Gastrocnemius medialis (tissue), 4 donors: ENCODE measurements at places on chromosomes 4 and X. TPM values are rescaled to one million over a fixed set of nuclear protein-coding genes. Genes with fewer than 3 reads are reported as not detected.

Gene CLTRN
- 0.26 TPM for total RNA-seq

GRCh38 chrX:132209527-132209926, 9.7 kb downstream of the RAP2C start:
- H3K4me3 ChIP-seq = no peak overlapping the region
- peaks cover 35% of the 10 kb centered on the region for H3K4me1 ChIP-seq
- no peak overlapping the region for H3K27ac ChIP-seq

- no peaks in the 10 kb centered on the region for H3K36me3 ChIP-seq
- H3K27me3 ChIP-seq = no peaks in the 10 kb centered on the region
- H3K4me1 ChIP-seq = peaks cover 3% of the 10 kb centered on the region
- peak overlapping the region; percentile 34 for H3K27ac ChIP-seq
These were observed 169.9 kb upstream of the RBPJ start for GRCh38 chr4:26150948-26151347.

DNA sequence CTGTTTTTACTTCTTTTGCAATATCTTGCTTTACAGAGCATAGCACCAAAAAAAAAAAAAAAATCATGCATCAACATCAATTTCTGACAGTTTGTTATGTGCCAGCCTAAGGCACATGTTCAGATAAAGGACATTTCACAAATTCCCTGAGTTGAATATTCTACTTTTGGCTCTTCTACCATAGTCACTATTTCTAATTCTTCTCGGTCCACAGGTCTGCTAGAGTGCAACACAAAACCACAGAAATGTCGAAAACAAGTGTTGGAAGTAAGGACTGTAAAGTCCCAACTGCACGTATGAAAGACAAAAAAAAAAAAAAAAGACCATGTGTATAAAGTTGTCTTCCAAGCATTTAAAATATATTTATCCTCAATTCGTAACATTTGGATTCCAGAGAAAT, 494.2 kb upstream of the INTU start:
- H3K27ac ChIP-seq = no peak overlapping the region
- H3K36me3 ChIP-seq = no peaks in the 10 kb centered on the region
- no peak overlapping the region for H3K4me3 ChIP-seq
- no peak for DNase-seq

- H3K4me3 ChIP-seq = no peak overlapping the region
- no peak for DNase-seq
- H3K27me3 ChIP-seq = no peaks in the 10 kb centered on the region
- no peaks in the 10 kb centered on the region for H3K36me3 ChIP-seq
These were observed 248.3 kb upstream of the KLF3 start for GRCh38 chr4:38415682-38416081.

DNA sequence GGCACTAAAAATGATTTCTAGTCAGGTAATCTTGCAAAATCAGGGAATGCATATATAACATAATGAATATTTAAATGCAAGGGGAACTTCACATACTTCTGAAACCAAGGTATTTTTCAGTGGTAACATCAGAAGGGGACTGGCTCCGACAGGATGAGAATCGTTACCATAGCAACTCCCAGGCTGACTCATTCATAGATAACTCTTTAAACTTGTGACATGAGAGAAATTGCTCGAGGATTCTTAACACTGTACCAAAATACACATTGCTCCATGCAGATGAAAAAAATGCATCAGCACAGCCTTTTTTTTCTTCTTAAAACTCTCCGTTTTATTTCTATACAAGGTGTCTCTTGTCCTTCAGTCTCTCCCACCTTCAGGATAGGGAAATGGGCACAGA, 114.3 kb downstream of the GABRB1 start:
- no peak for DNase-seq
- no peak overlapping the region for H3K27ac ChIP-seq
- H3K36me3 ChIP-seq = no peaks in the 10 kb centered on the region
- no peaks in the 10 kb centered on the region for H3K4me1 ChIP-seq
- no peak overlapping the region for H3K4me3 ChIP-seq

Gene C4orf51
- total RNA-seq = not detected

GRCh38 chr4:167774646-167775045, 317.7 kb upstream of the ANXA10 start:
- no peaks in the 10 kb centered on the region for H3K27me3 ChIP-seq
- H3K4me3 ChIP-seq = no peak overlapping the region
- no peaks in the 10 kb centered on the region for H3K36me3 ChIP-seq
- H3K27ac ChIP-seq = no peak overlapping the region
- H3K4me1 ChIP-seq = no peaks in the 10 kb centered on the region

DNA sequence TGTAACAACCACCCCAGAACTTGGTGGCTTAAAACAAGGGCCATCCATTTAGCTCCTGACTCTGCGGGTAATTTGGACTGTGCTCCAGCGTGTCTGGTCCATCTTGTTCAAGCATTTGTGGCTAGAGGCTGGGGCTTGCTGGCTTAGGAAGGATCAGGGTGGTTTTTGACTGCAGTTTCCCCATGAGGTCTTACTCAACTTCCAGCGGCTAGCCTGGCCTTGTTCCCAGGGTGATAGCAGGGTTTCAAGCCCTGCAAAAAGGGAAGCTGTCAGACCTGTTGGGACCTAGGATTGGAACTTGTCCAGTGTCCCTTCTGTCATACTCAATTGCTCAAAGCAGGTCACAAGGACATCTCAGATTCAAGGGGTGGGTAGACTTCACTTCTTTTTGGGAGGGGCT, 205.9 kb downstream of the STIM2 start:
- no peaks in the 10 kb centered on the region for H3K36me3 ChIP-seq
- H3K4me1 ChIP-seq = no peaks in the 10 kb centered on the region
- H3K27ac ChIP-seq = no peak overlapping the region

Gene ENOX2
- 7.9 TPM for total RNA-seq

GRCh38 chrX:45823536-45823935, 622.9 kb upstream of the DIPK2B start:
- H3K4me3 ChIP-seq = no peak overlapping the region
- H3K36me3 ChIP-seq = no peaks in the 10 kb centered on the region
- no peaks in the 10 kb centered on the region for H3K4me1 ChIP-seq
- H3K27me3 ChIP-seq = no peaks in the 10 kb centered on the region
- no peak for DNase-seq

DNA sequence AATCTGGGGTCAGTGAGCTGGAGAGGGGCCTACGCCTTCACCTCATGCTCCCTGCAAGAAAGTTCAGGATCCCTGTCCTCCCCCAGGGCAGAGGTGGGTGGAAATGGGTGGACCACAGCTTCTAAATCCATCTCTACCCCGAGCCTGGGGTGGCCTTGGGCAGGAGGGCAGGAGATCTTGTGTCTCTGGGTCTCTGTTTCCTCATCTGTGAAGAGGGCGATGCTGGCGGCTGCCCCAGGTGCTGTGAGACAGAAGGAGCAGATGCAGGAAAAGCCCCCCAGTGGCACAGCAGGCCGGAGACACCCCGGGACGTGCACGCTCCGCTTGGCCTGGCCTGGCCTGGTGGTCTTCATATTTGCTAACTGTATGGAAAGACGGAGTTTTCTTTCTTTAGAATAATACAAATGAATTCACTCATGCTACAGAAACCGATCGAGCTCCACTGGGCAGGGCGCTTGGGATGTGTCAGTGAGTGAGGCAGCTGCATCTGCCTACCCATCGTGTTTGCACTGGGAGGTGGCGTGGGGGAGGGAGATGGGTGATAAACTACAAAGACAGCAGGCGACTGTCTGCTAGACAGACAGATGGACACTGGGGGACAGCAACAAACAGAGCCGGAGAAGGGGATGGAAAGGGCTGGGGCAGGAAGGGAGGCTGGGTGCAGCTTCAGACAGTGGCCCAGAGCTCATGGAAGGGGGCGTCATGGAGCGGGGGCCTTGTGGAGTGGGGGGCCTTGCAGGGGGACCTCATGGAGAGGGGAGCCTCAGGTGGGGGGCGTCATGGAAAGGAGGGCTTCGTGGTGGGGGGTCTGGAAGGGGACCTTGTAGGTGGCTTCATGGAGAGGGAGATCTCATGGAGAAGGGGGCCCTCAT, 136.2 kb downstream of the CPZ start:
- no peaks in the 10 kb centered on the region for H3K36me3 ChIP-seq
- H3K27ac ChIP-seq = no peak overlapping the region
- H3K27me3 ChIP-seq = peaks cover 18% of the 10 kb centered on the region
- DNase-seq = no peak
- no peaks in the 10 kb centered on the region for H3K4me1 ChIP-seq

DNA sequence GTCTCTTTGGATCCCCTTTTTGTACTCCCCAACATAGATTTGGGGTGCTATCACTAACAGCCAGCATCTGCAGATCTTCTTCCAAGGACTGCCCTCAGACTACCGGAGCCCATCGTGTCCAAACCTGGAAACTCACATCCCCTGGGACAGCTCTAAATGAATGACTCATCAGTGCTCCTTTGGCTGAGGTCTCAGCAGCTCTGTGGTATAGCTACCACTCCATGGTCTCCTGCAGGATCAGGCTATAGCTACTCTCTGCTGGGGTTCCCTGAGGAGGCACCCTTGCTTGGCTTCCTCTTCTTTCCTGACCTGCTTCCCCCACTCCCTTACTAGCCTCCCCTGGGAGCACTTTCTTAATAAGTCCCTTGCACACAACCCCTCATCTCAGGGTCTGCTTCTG, 97.5 kb upstream of the PRPS2 start:
- no peak overlapping the region for H3K4me3 ChIP-seq
- DNase-seq = no peak
- no peak overlapping the region for H3K27ac ChIP-seq
- no peaks in the 10 kb centered on the region for H3K4me1 ChIP-seq

Gene NEUROG2
- not detected for total RNA-seq

- no peaks in the 10 kb centered on the region for H3K27me3 ChIP-seq
- H3K27ac ChIP-seq = no peak overlapping the region
- H3K4me1 ChIP-seq = no peaks in the 10 kb centered on the region
These were observed 102.3 kb downstream of the WWC2 start for GRCh38 chr4:183201331-183201730.

- H3K4me3 ChIP-seq = no peak overlapping the region
- no peak overlapping the region for H3K27ac ChIP-seq
- H3K36me3 ChIP-seq = no peaks in the 10 kb centered on the region
- no peak for DNase-seq
- H3K27me3 ChIP-seq = no peaks in the 10 kb centered on the region
These were observed 33.1 kb downstream of the TET2 start for GRCh38 chr4:105179539-105180401.

GRCh38 chr4:1982124-1983052, 26.4 kb downstream of the NELFA start:
- H3K4me1 ChIP-seq = no peaks in the 10 kb centered on the region
- H3K27ac ChIP-seq = no peak overlapping the region
- peaks cover 93% of the 10 kb centered on the region for H3K36me3 ChIP-seq
- DNase-seq = no peak
- no peaks in the 10 kb centered on the region for H3K27me3 ChIP-seq

DNA sequence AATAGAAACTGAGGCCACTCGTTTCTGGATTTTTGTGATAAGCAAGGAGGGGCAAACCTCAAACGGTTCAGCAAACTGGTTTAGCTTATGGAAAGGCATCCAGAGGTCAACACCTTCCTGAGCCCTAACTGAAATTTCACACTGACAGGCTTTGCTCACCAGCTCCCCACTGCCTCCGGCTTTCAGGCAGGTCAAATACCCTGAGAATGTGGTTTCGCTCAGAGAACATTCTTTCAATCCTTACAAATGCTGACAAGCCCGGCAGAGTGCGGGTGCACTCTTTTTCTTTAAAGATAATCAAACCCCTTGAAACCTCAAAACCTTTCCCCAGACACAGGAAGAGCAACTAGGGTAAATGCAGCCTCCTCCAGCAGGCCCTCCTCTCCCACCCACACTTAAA, 41.5 kb downstream of the CD40LG start:
- no peaks in the 10 kb centered on the region for H3K36me3 ChIP-seq
- H3K27me3 ChIP-seq = no peaks in the 10 kb centered on the region
- DNase-seq = no peak
- no peaks in the 10 kb centered on the region for H3K4me1 ChIP-seq
- no peak overlapping the region for H3K4me3 ChIP-seq
- no peak overlapping the region for H3K27ac ChIP-seq

DNA sequence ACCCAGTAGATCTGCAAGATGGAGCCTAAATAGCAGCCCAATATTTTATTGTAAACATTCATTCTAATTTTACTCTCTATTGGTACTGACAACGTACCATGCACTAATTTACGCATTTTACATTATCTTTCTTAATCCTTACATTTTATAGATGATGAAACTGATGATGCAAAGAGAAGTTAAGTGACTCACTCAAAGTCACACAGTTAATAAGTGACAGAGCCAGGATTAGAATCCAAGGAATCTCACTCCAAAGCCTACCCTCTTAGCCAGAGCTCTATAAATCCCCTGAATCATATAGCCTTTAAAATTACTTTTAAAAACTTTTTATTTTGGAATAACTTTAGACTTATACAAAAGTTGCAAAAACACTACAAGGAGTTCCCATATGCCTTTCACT, 37.6 kb downstream of the PHKA1 start:
- H3K4me3 ChIP-seq = no peak overlapping the region
- H3K27me3 ChIP-seq = no peaks in the 10 kb centered on the region
- no peaks in the 10 kb centered on the region for H3K4me1 ChIP-seq
- no peak for DNase-seq
- H3K27ac ChIP-seq = no peak overlapping the region
